NCI-H526 treated with DMSO at 0.1 percent for 48 hours (cell line): ENCODE measurements at places on chromosomes 16 and 17.

- DNase-seq, result no peak
Observed at GRCh38 chr17:17741349-17742023, 60.2 kb downstream of the RAI1 start.

GRCh38 chr17:73696251-73696650, 52.0 kb upstream of the SDK2 start:
- no peak for DNase-seq

- no peak for DNase-seq
Observed at GRCh38 chr16:69851491-69852240, 89.5 kb downstream of the WWP2 start.

- no peak for DNase-seq
Observed at GRCh38 chr17:18994631-18995030, 9.9 kb downstream of the FAM83G start.

- no peak for DNase-seq
Observed at GRCh38 chr17:80792373-80792781, 199.3 kb upstream of the CHMP6 start.

DNA sequence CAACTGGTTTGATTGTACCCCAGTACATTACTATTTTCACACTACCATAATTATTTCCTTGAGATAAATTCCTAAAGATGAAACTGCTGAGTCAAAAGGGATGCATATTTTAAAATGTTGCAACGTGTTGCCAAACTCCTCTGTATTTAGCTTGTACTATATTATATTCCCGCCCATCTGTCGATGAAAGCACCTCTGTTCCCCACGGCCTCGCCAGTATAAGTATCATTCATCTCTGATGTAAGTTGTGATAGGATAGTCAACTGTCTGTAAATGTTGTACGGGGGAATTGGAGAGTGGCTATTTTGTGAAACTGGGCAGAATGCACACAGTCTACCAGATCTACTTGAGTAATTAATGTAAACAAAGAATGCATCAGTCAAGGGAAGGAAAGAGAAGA, 47.7 kb upstream of the TNRC6A start:
- DNase-seq, result no peak

GRCh38 chr16:46629331-46630219, 8.4 kb upstream of the SHCBP1 start:
- DNase-seq, result no peak

DNA sequence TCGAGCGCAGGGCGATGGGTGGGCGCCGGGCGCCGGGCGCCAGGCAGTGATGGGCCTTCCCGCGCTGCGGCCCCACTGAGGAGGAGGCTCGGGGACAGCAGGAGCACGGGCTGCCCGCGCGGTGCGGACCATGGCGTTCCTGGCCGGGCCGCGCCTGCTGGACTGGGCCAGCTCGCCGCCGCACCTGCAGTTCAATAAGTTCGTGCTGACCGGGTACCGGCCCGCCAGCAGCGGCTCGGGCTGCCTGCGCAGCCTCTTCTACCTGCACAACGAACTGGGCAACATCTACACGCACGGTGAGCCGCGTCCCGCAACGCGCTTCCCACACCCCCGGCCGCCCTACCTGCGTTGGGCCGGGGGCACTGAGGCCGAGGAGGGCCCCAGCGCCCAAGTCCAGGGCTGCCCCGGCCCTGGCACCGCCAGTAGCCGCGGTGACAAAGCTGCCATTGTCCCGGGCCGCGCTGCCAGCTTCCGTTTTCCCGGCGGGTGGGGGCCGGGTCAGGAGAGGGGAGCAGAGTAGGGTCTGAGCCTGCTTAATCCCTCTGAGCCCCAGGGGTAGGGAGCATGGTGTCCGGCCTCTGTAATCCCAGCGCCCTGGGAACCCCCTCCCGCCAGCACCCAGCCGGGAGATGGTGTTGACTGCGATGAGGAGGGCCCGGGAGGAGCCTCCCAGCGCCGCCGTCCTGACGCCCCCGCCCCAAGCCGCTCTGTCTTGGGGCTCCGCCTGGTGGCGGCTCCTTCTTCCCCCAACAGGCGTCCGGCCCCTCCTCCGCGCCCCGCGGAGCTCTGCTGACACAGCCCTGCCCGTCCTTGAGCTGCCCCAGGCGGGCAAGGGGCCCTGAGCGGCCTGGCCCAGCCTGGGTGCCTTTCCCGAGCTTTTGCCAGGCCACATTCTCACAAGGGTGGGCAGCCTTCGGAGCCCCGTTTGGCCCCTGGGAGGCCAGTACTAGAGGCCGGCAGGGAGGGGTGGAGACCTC, 685 bp downstream of the PAQR4 start:
- DNase-seq, result no peak

- DNase-seq, result no peak
Observed at GRCh38 chr17:73493956-73494926, 150.0 kb downstream of the SDK2 start.
